ENCODE measurements at places on chromosomes 4 and X.

DNA sequence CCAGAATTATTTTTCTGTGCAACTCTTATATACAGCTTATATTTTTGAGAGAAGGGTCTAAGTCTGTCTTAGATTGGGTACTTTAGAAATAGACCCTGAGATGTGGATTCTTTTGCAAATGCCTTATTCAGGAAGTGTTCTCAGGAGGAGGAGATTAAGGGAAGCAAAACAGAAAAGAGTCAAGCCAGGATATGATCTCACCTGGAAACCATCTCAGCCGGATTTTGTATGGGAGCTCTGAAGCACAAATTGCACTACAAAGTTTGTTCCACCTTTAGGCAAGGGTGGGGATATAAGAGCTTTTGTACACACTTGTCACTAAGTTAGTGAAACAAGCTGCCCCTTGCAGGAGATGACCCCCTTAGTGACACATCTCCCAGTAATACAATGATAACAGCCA lies 121.2 kb upstream of the GRPR start:
- DNase-seq: no peak

DNA sequence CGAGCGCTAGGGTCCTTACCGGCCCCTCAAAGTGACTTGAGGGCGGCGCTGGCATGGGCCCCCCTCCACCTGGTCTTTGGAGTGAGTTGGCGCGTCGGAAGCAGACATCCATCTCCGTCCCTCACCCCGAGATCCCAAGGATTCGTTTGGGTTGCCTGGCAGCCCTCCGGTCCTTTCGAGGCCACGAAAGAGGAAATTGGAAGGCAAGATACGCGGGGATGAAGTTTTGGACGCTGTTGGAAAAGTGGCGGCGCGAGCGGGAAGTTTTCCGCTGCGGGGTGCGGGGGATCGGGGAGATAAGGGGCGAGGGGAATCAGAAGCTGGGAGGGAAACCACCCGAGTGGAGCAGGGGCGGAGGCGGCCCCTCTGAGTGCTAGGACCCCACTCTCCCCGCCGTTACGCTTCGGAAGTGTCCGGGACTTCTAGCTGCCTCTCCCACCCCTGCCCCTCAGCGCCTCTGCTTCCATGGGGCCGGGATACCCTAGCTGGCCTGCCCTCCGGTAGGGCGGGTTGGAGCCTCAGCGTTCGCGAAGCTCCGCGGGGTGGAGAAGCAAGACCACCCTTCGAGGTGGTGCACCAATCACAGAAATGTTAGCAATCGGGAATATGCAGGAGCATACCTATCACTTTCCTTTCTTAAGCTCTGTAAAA lies 57.8 kb downstream of the FRMPD3 start:
- no peak for DNase-seq

GRCh38 chr4:1169691-1170096 lies 2.7 kb downstream of the SPON2 start:
- DNase-seq: no peak

GRCh38 chr4:91734682-91735081 lies 569.1 kb upstream of the GRID2 start:
- no peak for DNase-seq

DNA sequence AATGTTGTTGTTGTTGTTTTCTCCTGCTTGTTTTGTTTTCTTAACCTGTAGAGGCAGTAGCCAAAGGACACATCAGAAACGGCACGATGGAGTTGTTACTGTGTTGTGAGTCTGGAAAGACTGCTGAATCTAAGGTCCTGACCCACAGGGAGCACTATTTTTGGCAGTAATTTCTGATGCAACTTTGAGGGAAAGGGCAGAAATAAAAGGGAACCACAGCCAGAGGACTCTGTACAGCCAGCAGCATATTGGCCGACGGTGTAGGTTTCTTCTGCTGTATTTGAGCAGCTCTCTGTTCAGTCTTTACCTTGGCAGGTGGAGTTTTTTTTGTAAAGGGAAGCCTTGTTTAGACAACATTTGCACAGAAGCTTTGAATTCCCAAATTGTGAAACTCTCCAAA lies 203.0 kb upstream of the GPR101 start:
- no peak for DNase-seq

- no peak for DNase-seq
These were observed 93.8 kb downstream of the ARHGAP10 start for GRCh38 chr4:147825451-147826287.

GRCh38 chrX:47683184-47683828 lies 24.3 kb upstream of the UXT start:
- no peak for DNase-seq

GRCh38 chr4:110754716-110755115 lies 131.8 kb upstream of the PITX2 start:
- no peak for DNase-seq

DNA sequence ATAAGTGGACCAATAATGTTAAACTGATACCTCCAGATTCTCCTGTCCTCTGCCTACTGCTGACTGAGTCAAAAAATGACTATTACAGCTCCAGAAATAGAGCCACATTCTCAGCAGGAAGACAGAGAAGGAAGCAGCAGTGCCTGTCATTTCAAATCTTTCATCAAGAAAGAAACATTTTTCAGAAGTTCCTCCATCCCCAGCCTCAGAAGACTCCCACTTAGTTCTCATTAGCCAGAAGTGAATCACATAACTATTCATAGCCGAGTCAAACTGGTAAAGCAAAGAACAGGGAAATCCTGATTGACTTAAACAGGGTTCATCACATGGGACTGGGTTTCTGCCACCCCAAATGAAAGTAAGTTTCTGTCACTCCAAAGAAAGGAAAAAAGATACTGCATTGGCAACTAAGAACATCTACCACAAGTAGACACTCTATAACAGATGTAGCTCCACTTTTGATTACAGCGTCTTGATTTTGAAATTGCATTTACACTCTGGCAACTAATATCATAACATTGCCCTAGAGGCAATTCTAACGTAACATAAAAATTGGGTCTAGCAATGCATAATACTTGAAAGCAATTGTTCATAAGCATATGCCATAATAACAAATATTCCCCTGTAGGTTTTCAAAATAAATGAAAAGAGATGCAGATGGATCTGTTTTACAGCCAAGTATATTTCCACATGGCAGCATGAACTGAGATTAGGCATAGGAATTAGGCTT lies 599.8 kb downstream of the GALNTL6 start:
- DNase-seq: no peak

- DNase-seq: no peak
These were observed 13.7 kb downstream of the ATP5ME start for GRCh38 chr4:660401-660800.

GRCh38 chrX:47222751-47223350 lies 4.4 kb downstream of the CDK16 start:
- DNase-seq: no peak

- no peak for DNase-seq
These were observed 11.8 kb upstream of the HPGDS start for GRCh38 chr4:94354474-94354896.

DNA sequence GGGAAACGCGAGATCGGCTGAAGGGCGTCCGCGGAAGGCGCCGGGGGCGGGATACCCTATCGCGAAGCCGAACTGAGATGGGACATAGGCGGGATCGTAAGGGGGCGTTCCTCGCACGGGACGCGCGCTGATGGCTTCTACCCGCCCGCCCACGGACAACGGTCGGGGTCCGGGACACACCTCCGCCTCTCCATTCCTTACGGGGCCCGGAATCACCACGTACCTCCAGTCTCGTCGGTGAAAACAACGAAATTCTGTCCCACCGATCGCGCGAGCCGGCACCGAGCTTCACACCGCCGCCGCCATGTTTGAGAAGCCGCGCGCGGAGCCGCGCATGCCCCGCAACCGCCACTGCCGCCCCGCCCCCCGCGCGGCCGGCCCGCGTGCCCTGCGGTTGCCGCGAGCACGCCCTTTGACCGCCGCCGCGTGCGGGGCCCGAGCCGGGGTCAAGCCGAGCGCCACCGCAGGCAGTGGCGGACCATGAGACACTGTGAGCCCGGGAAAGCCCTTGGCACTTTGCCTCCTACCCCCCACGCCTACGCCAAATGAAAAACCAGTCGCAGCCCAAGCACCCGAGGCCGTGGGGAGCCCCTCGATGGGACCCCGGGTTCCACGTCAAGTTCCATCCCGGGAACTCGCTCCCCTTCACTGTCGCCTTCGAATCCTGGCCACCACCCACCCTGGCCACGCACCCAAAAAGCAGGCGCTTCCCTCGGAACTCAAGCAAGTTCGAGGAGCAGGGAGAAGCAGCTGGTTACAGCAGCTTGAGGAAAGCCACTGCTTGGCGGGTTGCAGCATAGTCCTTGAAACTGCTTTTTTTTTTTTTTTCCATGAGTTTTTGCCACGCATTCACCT lies at the start of gene SCML2:
SCML2 (minus strand) TSS at position 320 of the 855 bp plus-strand sequence. CDS start 20,617 bp downstream, outside the sequence.
- peak; percentile 22 for DNase-seq

DNA sequence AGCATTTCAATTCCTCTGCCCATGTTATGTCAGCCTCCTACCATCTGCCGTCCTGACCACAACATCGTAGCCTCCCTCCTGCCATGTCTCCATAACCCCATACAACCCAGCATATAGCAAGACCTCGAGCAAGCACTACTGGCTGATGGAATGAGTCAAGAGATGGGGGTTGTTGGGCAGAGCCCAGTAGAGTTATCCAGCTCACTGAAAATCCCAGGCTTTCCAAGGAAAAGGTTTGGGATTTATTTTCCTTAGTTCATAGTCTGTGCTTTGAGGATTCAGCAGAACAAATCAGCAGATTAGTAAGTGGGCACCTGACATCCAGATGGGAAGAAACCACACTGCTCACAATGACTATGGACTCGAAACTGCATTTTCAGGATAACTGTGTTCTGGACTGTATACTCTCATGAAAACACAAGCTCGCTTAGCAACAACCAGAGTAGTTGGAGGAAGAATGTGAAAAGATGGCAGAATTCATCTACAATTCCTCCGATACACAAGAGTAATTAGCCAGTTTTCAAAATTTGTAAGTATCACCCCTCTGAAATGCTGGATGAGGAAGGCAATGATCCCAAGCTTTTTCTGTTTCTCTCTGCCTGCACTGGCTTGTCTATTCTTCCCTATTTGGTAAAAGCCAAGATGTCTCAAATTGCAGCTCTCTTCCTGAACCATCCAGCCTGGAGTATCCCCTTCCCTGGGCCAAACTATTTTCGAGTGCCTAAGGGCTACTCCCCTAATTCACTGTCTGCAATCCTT lies 186.2 kb upstream of the TBL1X start:
- no peak for DNase-seq

DNA sequence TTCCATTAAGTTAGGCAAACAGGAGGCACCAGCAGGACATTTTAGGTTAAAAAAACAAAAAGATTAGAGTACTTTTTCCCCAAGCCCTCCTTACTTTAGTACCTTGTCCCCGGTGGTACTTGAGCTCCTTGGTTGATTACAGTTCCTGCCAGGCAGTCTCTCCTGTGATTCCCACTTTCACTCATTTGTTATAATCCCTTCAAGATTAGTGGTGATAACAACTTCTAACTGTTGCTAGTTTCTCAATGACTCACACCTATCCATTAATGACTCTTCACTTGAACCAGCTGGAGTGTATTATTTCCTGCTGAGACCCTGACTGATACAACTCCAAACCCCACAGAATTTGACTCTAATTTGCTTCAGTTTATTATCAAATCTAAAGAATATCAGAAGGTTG lies 765.0 kb upstream of the DIAPH2 start:
- no peak for DNase-seq

DNA sequence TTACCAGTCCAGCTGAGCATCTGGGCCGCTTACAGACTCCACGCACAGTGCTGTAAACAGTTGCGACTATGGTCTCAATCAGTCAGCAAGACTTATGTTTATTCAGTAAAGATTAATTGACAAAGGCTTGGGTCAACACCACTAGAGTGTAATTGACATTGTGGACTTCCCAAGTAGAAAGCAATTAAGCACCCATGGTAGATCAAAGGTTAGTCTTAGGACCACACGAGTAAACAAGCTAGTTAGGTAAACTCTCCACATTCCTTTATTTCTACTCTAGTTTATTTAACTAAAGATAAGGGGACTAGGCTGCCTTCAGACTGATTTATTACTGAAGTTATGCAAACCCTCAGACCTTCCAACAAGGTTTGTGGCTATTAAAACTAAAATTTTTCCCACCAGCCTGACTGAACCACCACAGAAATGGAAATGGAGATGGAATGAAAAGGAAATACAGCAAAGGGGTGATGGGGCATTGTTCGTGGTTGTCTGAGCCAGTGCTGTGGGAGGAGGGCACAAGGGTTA lies 44.2 kb downstream of the MTHFD2L start:
- no peak for DNase-seq

- no peak for DNase-seq
These were observed 5.5 kb downstream of the SAT1 start for GRCh38 chrX:23788521-23788920.

DNA sequence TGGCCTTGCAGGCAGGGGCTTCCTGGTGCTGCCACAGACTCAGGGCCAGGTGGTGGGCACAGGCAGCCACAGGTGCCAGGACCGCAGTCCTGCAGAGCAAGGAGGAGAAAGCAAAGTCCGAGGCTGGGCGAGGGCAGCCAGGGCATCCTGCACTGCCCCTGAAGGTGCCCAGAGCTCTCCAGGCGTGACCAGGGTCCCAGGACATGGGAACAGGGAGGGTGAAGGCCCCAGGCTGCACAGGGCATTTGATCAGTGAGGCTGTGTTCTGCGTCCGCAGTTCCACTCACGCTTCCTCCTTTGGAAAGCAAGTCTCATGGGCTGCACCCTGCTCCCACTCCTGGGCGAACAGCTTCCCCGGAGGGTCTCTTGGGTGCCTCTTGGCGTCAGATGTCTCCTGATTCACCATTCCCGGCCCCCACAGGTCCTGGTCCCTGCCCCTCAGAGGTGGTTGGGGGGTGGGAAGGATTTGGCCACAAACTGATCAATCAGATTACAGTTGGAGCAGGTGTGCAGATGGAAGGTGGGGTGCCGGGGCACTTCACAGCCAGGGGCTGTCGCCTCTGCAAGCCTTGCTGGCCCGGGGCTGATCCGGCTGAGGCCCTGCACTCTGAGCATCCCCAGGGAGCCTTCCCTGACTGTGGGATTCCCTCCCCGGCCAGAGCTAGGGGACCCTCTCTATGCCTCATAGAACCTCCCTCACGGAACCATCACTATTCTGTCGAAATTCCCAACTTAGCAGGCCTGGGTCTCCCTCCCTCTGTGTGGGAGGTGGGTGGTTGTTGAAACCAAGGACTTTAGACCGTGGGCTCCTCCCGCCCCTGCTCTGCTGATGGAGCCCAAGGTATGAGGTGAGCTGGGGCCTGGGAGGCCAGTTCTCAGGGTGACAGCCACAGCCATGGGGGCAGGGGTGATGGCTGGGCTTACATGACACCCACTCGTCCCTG lies 3.3 kb downstream of the SH3TC1 start:
- DNase-seq: no peak

- DNase-seq: no peak
These were observed 318.4 kb downstream of the PPP3CA start for GRCh38 chr4:101028886-101029285.

DNA sequence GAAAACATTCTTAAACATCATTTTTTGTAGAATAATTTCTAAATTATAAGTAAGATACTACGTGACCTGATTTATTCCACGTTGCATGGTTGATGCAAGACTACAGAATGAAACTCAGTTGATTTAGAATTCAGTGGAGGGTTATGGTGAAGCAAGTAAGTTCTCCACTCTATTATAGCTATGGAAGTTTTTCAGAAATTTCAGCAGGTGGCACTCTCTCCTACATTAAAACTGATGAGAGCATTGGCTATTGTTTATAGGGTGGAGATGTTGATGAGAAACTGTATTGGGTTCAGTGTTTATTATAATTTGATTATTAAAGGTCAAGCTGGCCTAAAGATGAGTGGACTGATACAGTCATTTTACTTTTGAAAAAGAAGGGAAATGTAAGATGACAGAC lies 88.0 kb downstream of the FNIP2 start:
- DNase-seq: no peak

Data from stimulated activated CD4-positive, alpha-beta T cell treated with anti-CD3 and anti-CD28 coated beads, Interleukin-15, amount 100 ng/mL, for 1 hour (primary cell).